ENCODE measurements at places on chromosomes 7 and 10. TPM values are rescaled to one million over a fixed set of nuclear protein-coding genes. Genes with fewer than 3 reads are reported as not detected.

CH25H gene
- 5.0 TPM for polyA plus RNA-seq

LRRTM3 gene
- polyA plus RNA-seq = not detected

- no peak for DNase-seq
- H3K27me3 ChIP-seq = no peaks in the 10 kb centered on the region
- no peaks in the 10 kb centered on the region for H3K36me3 ChIP-seq
- no peak overlapping the region for H3K4me3 ChIP-seq
These were observed 132.4 kb downstream of the SORCS1 start for GRCh38 chr10:107031931-107032699.

DNA sequence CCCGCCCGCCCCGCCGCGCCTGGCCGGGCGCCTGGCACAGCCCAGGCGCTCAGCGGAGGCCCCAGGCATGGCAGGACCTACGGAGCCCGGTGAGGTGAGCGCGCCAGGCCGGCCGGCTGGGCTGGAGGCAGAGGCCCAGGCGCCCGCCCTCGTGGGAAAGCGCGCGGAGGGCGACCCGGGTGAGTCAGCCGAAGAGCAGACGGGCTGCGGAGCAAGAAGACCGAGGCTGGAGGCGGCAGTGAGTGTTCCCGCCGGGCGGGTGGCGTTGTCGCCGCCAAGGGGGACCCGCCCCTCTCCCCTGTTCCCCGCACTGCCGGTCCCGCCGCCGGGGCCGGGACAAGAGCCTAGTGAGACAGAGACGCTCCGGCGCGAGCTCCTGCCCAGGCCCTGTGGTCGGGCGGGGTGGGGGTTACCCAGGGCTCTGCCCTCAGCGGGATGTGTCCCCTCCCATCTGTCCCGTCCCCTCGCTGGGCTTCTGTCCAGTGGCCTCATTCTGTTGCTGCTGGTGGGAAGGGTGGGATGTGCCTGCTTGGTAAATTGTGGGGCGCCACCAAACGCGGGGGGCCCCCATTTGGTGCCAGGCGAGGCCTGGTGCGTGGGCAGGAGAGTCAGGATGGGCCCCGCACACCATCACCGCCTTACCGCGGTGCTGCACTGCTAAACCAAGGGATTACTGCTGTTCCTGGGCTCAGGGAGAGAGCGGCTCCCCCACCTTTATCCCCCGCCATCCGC lies 17.0 kb upstream of the NODAL start:
- peaks cover 43% of the 10 kb centered on the region for H3K4me1 ChIP-seq
- H3K4me3 ChIP-seq = peak overlapping the region; percentile 30
- peak; percentile 89 for DNase-seq
- no peaks in the 10 kb centered on the region for H3K36me3 ChIP-seq
- H3K27ac ChIP-seq = peak overlapping the region; percentile 78

- H3K27me3 ChIP-seq = no peaks in the 10 kb centered on the region
- H3K4me3 ChIP-seq = no peak overlapping the region
- peaks cover 100% of the 10 kb centered on the region for H3K4me1 ChIP-seq
- peak overlapping the region; percentile 87 for H3K27ac ChIP-seq
- DNase-seq = no peak
These were observed 24.2 kb downstream of the SORBS1 start for GRCh38 chr10:95536894-95537541.

DNA sequence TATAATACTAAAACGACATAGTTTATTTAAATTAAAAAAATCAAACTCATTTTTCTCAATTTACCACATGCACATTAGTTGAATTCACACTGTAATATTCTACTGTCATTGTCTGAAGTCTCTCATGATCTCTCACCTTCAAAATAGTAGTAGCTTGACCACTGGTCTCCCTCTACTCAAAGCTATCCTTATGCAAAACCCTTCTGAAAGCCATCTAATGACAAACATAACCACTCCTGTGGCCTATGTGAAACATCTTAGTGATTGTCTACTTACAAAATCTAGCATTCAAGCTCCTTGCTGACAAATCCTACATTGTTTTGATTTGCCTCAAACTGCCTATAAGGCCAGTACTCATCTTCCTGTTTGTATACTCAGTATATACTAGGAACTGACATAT lies 606.0 kb upstream of the GHITM start:
- H3K4me1 ChIP-seq = no peaks in the 10 kb centered on the region
- DNase-seq = no peak
- H3K27ac ChIP-seq = no peak overlapping the region
- H3K36me3 ChIP-seq = no peaks in the 10 kb centered on the region
- no peak overlapping the region for H3K4me3 ChIP-seq

DNA sequence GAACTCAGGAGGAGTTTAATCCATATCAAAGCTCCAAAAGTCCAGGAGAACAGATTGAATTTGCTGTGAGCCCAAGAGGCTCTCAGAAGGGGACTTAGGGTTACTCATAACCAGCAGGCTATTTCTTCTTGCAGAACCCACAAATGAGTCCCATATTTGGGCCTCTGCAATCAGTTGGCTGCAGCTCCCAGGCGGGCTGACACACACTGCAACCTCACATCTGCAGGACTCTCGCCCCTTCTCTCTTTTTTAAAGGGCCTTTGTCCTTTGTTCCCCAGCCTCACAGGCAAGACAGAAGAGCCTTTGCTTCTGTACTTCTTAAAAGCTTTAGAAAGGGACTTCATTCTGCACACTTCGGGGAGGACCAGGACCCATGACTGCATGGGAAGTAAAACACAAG lies 26.7 kb downstream of the CREB3L2 start:
- H3K4me1 ChIP-seq = peaks cover 53% of the 10 kb centered on the region
- peak; percentile 66 for DNase-seq
- no peaks in the 10 kb centered on the region for H3K36me3 ChIP-seq
- H3K4me3 ChIP-seq = no peak overlapping the region

DNA sequence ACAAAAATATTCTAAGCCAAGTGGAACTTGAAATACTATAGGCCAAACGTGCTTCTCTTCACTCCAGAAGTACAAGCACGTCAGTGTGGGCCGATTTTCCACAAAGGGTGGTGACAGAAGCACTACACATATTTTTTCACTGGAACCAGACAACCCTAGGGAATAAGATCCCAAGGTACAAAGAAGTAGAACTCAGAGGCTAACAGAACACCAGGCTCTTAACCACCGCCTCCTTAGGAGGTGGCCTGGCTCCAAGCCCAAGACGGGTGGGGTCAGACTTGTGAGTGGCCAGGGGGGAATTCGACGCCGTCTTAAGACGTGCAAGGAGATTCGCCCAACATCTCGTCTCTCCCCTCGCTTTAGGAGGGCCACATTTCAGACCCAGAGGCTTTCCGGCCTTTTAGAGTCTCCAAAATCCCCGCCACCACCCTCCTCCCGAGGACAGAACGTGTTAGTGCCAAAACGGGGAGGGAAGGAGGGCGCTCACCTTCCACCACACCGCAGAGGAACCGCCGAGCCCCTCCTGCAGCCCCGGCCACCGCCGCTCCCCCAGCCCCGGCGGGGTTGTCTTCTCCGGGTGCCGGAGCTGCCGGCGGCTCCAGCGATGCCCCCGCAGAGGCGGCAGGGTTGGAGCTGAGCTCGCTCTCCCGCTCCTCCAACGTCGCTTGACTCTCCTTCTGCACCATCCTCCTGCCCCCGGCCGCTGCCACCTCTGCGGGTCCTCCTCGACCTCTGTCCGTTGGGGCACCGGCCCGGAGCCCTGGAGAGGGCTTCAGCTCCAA lies 716 bp downstream of the OGA start:
- peak; percentile 90 for DNase-seq
- H3K36me3 ChIP-seq = peaks cover under 1% of the 10 kb centered on the region
- peak overlapping the region; percentile 93 for H3K27ac ChIP-seq

Measured in stomach (tissue), 19 donors.